ENCODE measurements at places on chromosomes 7 and 10. TPM values are rescaled to one million over a fixed set of nuclear protein-coding genes. Genes with fewer than 3 reads are reported as not detected.

DNA sequence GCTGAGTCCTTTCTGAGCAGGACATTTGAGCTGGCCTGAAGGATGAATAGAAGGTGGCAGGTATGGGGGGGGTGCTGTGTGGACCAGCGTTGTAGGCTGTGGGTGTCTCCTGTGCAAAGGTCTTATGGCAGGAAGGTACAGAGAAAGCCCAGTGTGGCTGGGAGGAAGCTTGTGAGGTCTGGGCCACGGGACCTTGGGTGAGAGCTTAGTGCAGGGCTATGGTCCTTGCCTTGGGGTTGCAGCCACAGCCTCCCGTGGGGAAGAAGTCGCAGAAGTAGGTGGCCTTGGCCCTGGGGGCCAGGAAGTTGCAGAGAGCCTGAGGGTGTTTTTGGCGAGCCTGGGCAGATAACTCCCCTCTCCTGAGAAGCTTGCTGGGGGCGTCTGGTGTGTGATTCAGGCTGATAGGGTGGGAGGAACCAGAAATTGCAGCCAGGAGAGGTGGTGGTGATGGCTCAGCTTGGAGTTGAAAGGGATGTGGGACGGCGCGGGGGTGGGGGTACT lies 172.0 kb upstream of the TNRC18 start:
- peaks cover 43% of the 10 kb centered on the region for H3K27me3 ChIP-seq
- DNase-seq = no peak
- peak overlapping the region; percentile 58 for H3K4me3 ChIP-seq
- peaks cover 31% of the 10 kb centered on the region for H3K4me1 ChIP-seq

GRCh38 chr7:12889391-12889790 lies 202.0 kb downstream of the ARL4A start:
- H3K4me3 ChIP-seq = no peak overlapping the region
- DNase-seq = no peak
- H3K27ac ChIP-seq = no peak overlapping the region
- H3K36me3 ChIP-seq = no peaks in the 10 kb centered on the region

- H3K27ac ChIP-seq = no peak overlapping the region
- DNase-seq = no peak
- no peaks in the 10 kb centered on the region for H3K27me3 ChIP-seq
- H3K36me3 ChIP-seq = peaks cover 25% of the 10 kb centered on the region
Observed at GRCh38 chr7:158902427-158902826, 46.1 kb downstream of the DYNC2I1 start.

DNA sequence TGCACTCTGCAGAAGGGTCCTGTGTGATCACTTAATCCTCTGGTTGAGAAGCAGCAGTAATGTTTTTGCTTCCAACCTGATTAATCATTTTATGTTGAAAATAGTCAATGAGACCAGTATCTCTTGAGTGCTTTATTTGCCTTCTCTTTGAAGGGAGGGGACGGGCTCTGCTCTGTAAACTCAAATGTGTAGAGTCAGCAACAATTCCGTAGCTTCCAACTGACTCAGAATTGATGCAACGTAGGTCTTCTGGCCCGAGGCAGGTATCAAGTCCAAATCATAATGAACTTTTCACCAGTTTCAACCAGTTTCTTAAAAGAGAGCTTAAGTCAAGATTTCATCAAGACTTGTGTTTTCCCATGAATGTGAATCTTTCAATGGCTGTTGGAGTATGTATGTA lies 26.3 kb downstream of the GUSB start:
- no peak overlapping the region for H3K27ac ChIP-seq
- no peaks in the 10 kb centered on the region for H3K27me3 ChIP-seq
- no peak overlapping the region for H3K4me3 ChIP-seq
- DNase-seq = no peak

The OR2A14 gene
- not detected for total RNA-seq

DNA sequence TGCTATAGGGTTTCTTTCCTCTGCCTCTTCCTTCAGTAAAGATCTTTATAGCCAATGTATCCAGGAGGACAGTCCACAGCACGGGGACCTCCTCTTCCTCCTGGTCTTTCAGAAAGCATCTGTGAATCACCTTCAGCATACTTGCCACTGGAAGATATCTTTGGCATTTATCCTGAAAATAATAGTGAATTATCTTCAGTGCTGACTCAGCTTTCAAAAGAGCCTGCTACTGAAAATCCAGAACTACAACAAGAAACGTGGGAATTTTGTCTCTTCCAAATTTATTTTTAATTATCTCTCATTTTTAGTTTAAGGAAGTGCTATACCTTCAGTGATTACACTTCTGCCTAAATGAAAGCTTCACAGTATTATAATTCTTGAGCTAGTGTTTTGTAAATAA lies 7.6 kb upstream of the UNC5B start:
- no peak overlapping the region for H3K27ac ChIP-seq
- no peak overlapping the region for H3K4me3 ChIP-seq
- no peaks in the 10 kb centered on the region for H3K4me1 ChIP-seq
- H3K36me3 ChIP-seq = no peaks in the 10 kb centered on the region
- peaks cover 47% of the 10 kb centered on the region for H3K27me3 ChIP-seq
